ENCODE measurements at places on chromosomes 2 and 18.

GRCh38 chr2:59560769-59561168 is 992.7 kb downstream of the BCL11A start:
- no peak for DNase-seq

- no peak for DNase-seq
These were observed 642.9 kb downstream of the ZEB2 start for GRCh38 chr2:143877056-143877455.

DNA sequence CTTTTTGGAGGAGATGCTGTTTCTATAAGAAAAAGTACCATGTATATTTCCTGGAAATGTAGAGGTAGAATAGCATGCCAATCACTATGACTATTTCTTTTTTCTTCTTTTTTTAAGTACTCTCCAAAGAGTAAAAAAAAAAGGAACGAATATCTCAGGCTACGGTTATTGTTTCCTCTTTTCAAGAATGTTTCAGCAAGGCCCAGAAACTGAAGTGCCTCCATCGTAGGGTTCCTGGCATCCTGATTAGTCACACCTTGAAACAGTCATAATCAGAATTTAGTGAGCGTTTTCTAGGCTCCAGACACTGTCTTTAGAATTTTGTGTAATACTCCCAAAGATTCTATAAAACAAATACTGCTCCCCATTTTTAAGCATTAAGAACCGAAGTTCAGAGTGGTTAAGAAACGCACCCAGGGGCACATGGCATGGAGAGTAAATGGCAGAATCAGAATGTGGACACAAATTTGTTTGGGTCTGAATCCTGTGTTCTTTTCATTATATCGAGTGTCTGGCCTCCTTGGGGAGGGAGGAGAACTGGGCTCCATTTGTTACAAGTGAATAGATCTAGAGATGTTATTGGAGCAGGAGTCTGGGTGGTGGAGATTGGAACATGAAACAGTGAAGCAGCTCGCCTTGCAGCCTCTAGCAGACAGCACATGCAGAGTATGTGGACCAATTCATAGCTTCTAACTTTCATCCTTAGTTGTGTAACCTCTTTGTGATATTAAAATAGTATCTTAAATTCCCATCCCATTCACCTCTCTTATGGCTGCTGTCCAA is 26.7 kb downstream of the ZEB2 start:
- no peak for DNase-seq

- DNase-seq = no peak
These were observed 27.9 kb downstream of the MARCHF4 start for GRCh38 chr2:216344206-216344949.

DNA sequence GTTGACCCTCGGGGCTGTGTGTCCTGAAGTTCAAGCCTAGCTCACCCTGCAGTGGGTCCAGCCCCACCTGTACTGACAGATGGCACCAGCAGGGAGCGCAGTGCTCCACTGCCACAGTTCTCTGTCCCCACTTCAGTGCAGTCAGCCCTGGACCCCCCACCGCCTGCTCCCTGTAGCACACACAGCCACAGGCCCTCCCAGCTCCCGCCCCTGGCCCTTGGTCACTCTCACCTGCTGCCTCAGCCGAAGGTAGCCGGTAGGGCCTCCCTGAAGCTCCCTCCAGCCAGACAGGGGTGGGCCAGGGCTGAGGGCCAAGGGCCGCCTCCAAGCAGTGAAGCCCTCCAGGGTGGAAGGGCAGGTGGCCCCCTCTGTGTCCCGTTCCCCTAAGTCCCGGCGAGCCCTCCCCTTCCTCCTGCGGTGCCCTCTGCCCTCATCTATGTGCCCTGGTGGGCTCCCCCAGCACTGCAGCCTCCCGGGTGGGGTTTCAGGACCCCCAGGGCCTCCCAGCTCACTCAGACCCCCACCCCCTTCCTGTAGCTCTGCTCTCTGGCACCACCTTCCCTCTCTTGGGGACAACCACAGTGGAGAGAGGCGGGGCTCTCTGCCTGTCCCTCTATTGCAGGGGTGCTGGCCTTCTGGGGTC is 10.8 kb upstream of the ALPP start:
- DNase-seq = no peak

DNA sequence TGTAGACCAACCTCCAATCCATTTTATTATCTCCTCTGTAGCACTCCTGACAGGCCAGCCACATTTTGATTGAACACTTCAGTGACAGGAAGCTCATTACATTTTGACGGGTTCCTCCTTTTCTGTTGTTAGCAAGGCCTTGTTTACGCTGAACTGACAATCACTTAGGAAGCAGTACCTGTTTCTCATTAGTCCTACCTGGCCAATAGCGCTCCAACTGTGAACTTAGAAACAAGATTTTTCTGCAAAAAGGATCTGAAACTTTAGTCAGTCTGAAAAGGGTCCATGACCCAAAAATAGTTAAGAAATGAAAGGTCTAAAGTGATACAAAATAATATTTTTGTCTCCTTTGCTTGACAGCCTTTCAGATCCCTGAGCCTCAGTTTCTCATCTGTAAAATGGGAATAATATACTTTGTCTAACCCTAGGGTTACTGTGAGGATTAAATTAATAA is 119.6 kb upstream of the MSTN start:
- no peak for DNase-seq

GRCh38 chr18:52403291-52404021 is 63.5 kb downstream of the DCC start:
- DNase-seq = no peak

DNA sequence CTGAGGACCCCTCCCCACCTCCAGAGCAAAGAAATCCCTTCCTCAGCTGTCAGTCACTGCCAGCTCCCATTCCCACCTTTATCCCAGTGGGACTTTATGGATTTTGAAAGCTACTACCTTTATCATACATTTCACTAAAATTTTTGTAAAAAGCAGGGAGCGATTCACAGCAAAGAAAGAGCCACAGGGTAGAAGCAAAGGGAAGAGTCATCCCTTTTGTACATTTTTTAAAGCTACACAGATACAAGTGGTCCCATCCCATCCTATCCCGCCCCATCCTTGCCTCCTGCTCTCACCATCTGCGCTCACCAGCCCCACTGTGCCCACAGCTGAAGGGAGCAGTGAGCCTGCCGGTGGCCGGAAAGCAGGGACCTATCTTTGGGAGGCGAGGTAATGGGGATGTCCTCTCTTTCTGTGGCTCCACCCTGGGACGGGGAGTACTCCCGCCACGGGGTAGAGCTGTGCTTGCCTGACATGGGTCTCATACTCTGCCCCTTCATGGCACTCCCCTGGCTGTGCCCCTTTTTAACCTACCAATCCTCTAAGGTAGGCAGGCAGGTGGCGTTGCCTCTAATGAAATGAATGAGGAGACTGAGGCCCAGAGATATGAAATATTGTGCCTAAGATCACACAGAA is 13.2 kb downstream of the SH2D6 start:
- no peak for DNase-seq

GRCh38 chr2:52222128-52222527 is 1190.2 kb upstream of the NRXN1 start:
- no peak for DNase-seq

DNA sequence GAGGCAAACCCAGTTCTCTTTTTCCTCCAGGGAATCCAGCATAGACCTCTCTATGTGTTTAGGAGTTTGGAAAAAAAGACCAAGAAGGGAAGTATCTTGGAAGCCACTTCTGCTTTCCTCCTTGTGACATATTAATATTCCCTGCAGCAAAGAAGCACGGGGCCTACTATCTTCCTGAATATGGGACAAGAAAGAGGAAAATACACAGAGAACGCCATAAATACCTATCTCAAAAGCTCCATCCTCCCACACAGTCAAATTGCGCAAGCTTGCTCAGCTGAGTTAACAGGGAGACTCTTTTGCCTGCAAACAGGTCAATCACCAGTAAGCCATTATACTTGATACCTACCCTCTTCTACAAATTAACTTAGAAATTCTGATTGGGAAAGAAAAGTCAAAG is 16.7 kb upstream of the RAPH1 start:
- peak; percentile 27 for DNase-seq

- DNase-seq = no peak
These were observed 322.3 kb downstream of the MYCN start for GRCh38 chr2:16262526-16263178.

DNA sequence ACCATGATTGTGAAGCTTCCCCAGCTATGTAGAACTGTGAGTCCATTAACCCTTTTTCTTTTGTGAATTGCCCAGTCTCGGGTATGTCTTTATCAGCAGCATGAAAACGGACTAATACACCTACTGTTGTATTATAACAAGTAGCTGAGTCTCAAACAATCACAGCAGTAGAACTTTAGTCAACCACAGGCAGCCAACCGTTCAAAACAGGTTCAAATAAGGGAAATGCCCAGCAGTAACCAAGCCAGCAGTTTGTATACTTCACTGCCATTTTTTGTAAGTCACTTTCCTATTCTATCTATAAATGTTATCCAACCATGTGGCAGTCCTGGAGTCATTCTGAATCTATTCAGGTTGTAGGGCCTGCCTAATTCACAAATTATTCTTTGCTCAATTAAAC is 1560.6 kb upstream of the SLC39A10 start:
- no peak for DNase-seq

GRCh38 chr18:42530276-42530675 is 575.2 kb downstream of the PIK3C3 start:
- DNase-seq = no peak

DNA sequence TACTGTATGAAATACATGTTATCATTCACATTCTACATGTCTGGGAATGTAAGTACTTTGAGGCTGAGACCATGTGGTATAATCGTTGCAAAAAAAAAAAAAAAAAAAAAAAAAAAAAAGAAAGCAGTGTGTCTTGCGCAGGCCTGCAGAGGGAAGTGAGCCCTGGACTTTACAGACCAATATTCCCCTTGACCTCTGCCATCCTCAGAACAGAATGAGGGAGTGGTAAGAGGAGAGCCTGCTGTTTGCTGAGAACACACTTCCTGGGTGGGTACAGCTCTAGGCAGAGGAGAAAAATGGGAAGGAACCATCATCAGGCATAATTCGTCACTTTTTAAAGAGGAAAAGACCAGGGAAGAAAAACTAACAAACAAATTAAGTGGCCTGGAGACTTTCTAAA is 28.8 kb upstream of the TBC1D8 start:
- no peak for DNase-seq

GRCh38 chr2:86518481-86518880 is 44.8 kb downstream of the CHMP3 start:
- DNase-seq = peak; percentile 14

DNA sequence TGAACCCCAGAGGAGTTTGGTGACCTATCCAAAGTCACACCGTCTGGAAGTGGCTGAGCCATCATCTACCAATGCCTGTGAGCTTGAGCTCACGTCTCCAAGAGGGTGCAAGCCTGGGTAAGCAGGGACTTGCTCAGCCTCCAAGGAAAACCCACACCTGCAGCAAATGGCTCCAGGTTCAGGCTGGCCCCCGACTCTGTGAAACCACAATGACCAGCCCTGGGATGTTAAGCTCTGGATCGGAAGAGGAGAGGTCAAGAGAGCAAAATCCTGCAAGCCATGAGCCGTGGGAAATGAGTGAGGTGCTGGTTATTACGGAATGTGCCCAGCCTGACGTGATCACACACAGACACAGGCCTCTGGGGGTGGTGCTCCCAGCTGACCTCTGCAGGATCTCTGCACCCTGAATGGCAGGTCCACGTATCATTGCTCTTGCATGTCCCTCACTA is 94.1 kb upstream of the OTOS start:
- peak; percentile 20 for DNase-seq

GRCh38 chr2:207183506-207183905 is 17.8 kb upstream of the KLF7 start:
- DNase-seq = no peak

- DNase-seq = peak; percentile 21
These were observed 1.1 kb upstream of the MOB4 start for GRCh38 chr2:197514754-197515153.

DNA sequence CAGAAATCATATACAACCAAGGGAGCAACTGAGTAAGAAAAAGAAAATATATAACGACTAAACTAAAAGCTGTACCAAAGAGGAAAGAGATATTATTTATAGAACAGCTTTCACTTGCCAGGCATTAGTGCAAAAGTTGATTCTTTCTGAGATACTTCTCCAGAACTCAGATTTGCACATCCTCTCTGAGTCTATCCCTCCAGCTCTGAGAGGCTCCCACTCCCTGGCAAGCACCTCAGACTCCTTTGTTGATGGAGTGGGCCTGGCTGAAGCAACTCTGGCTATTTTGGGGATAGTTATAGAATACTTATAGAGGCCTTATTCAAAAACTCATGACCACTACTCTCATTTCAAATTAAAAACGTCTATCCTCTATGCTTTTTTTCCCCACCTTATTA is 501.6 kb upstream of the TNP1 start:
- DNase-seq = peak; percentile 50

DNA sequence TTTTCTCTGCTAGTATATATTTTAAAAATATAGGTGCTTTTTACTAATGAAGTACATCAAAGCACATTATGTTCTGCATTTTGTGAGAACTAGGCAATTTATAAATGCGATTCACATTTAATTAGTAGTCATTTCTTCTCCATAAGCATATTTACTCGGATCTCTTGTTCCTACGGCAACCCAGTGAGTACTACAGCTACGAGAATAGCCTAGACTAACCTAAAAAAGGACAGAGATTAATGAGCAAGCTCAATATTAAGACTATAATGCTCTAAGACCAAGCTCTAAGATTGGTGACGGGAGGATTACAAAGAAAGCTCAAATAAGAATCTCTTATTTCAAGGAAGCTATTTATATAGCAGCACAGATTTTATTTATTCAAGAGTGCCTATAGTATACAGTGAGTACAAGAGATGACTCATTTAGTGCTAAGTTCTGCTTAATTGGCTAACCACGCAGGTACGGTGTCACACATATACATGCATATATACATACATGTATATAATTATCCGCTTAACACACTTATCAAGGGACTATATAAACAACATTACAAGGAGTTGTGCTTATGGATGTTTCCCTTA is 364.7 kb downstream of the GPD2 start:
- no peak for DNase-seq

DNA sequence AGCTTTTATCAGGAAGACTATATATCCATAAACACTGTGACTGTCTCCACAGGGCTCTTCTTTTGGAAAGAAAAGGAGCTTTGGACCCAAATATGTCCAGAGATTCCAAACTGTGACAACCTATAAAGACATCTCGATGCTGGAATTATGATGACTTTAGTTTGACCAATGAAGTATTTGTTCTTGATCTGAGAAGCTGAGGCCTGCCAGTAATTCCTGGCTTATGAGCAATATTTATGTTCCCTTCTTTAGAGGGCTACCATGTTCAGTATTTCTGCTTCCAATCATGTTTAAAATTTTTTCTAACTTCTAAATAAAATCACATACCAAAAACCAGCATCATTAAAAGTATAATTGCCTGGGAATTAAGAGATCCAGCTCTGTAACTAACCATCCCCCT is 41.1 kb downstream of the FEZ2 start:
- peak; percentile 97 for DNase-seq

- DNase-seq = no peak
These were observed 39.0 kb downstream of the KANSL1L start for GRCh38 chr2:210132239-210132638.

DNA sequence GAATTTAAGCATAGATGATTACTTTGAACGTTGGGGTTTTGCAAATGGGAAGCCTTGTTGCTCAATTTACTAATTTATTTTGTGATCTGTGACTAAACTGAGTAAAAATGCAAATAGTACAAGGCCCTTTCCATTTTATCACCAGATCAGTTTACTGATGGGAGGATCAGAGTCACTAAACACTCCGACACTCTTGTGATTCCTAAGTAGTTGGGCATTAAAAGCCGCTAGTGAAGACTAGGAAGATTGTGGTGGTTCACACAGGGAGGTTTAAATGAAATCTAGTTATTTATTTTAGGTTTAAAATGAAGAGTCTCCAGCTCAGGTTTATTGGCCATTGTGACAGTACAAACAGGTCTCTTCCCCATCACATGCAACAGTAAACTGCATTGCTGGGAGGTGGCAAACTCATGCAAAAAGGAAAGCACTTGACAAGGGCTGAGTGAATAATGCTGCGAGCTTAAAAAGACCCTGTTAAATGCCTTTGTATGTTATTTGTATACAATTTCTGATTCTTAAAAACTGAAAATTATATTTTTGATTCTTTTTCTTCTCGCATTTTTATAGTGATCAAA is 394.8 kb upstream of the FANCL start:
- no peak for DNase-seq

Data from EH (cell line).